ENCODE measurements at places on chromosomes 2 and 18.

DNA sequence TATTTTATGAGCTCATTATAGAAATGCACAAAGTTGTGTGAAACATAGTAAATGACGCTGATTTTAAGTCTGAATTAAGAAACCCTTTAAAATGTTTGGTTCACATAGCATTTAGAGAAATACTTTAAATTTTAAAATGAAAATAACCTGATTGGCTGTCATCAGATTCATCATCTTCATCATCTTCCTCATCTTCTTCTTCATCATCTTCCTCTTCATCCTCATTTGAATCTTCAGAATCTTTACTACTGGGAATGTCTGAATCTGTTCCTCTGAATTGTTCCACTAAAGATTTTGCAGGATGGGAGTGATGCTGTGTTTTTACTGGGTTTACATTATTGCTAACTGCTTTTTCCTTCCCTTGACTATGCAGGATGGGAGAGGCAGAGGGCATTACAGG lies 146.1 kb upstream of the WDSUB1 start:
- no peak for DNase-seq

DNA sequence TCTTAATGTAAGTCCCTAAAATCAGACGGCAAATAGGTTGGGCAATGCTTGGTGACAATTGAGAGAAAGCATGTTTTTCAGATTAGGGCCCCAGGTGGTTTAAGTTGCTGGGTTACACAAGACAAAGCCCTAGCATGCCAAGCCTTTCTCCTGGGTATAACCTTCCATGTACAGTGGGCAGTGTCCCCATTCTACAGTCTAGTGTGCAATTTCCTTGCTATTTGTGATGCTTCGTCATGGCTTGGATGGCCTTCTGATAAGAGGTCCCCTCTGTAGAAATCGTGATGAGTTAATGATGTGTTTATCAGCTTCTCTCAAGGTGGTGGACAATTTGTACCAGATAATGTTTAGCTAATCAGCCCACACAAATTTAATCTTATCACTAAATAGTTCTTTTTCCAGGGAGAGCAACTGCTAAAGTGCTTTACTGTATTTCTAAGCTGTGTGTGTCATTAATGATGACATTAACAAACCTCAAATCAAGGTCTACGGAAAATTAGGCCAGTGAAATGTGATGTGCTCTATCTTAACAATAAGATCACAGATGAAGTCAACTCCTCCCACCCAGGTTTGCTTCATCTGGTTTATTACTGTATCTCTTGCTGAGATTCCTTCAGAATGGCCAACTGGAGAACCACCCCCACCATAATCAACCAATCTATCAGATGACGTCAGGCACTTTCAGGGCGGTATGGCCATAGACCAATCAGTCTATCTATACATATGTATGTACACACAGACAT lies 61.7 kb downstream of the PLB1 start:
- DNase-seq: no peak

DNA sequence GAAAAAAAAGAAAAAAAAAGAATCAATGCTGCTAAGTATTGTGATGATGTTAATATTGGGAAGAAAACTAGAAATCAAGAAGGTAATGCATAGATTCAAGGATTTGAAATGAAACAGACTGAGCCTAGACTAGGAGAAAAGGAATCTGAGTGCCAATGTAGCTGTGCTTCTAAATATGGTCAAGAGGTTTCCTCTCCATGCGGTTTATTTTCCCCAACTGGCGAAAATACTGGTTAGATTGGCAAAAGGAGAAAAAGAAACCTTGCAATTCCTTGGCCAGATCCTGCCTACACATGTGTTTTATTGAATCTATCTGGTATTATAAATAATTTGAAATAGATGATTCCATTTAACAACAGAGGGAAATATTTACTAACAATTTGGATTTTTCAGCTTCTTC lies 5.7 kb downstream of the SCN3A start:
- DNase-seq: no peak

- DNase-seq: no peak
Measured at GRCh38 chr2:128433911-128434550, 115.4 kb upstream of the HS6ST1 start.

- DNase-seq: no peak
Measured at GRCh38 chr18:62838475-62839098, 123.2 kb downstream of the PHLPP1 start.

DNA sequence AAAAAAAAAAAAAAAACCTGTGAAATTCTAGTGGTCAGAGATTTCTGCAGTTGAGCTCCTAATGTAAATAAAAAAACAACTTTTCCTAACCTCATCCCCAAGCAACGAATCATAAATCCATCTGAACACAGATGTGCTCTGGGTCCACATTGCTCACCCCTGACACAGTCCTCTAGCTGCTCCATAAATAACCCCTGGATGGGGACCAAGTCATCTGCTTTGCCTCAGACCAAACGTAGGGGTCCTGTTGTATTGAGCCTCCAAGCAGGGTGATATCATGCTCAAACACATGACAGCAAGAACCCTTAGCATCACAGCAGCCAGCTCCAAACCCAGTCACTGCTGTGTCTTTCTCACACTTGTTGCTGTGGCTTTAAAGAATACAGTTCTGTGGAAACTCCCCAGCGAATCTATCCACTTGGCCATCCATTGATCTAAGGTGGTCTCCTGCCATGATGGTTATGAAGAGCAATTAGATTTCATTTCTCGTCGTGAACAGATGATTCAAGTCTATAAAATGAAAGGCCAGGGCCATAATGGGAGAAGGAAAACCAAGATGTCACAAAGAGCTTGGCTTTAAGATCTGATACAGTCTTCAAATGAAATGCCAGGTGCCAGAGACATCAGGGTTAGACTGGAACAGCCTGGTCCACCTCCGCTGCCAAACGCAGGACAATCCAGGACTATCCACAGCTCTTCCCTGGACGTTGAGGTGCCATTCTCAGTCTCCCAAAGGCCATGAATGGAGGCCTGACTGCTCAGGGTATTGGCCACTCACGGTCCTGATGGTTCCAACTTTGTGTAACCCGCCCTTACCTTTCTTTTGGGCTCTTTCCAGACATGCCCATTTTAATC lies 39.0 kb downstream of the TBC1D8 start:
- DNase-seq: peak; percentile 89

- DNase-seq: no peak
Measured at GRCh38 chr2:180520206-180520605, 460.2 kb upstream of the UBE2E3 start.

GRCh38 chr2:232843834-232844233 lies 26.2 kb upstream of the SNORC start:
- no peak for DNase-seq

DNA sequence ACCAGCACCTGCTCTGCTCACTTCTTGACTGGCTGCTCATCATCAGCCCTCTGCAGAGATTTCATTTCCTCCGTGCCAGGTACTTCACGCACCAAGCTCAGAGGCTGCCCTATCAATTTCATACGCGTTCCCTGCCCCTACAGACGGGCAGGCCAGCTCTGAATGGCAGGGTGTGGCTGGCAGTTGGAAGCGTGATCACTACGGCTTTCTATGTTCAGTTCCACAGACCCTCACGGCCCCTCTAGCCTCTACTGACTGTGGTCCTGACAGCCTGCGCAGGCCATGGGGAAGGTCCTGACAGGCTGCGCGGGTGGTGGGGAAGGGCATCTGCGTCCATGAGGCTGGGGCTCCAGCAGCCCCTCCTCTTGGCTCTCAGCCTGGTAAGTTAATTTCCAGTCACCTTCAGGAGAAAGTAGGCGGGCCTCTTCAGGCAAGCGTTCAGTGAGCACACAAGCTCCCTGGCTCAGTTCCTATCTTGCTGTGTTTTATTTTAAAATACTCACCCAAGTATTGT lies 154.8 kb downstream of the ZNF236 start:
- no peak for DNase-seq

DNA sequence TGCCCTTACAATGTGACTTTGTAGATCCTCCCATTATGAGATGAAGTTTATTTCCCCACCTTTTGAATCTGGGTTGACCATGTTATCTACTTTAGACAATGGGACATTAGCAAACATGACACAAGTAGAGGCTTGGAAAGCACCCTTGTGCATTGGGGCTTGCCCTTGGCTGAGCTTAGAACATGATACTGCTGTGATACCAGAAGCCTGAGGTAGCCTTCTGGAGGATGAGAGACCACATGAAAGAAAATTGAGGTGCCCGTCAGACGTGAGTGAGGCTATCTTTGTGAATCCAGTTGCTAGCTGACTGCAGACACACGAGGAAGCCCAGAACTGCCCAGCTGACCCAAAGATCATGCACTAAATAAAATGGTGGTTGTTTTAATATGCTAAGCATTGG lies 341.2 kb downstream of the CYP26B1 start:
- no peak for DNase-seq

GRCh38 chr2:56248965-56249742 lies 65.4 kb downstream of the CCDC85A start:
- no peak for DNase-seq

DNA sequence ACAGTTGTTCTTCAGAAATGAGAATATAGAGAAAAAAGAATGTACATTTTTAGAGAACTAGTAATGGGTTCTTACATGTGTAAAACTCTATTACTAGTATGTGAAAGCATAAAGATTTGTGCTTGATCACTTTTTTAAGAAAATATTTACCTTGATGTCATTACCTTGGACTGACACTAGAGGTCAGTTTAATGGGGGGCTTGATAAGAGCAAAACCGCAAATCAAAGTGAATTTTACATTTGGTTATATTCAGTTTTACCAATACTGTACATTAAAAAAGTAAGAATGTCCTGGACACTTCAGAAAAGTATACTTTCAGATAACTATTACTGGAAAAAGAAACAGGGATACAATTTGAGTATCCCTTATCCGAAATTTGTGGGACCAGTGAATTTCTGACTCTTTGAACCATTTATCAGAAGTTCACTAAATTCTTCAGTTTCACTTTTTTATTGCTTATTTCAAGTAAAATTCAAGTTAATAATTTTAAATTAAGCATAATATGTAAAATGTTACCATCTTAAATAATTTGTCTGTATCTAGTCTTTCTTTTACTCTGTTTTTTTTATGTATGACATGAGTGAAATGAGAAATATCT lies 1149.5 kb downstream of the DSC3 start:
- no peak for DNase-seq

DNA sequence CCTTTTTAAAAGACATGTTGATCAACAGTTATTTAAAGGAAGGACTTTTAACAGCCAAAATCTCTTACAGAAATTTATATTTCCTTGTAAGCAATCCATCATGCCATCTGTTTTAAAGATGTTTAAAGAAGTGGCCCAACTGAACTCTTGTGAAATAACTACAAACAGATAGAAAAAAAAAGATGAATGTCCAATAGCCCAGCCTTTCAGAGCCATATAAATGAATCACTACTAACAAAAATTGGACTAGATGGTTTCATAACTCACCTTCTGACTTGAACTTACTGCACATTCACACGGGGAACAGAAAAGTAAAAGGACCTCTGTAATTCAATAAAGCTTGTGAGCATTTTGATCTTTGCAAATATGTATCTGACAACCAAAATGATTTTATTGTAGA lies 319.0 kb upstream of the CHAC2 start:
- DNase-seq: no peak

DNA sequence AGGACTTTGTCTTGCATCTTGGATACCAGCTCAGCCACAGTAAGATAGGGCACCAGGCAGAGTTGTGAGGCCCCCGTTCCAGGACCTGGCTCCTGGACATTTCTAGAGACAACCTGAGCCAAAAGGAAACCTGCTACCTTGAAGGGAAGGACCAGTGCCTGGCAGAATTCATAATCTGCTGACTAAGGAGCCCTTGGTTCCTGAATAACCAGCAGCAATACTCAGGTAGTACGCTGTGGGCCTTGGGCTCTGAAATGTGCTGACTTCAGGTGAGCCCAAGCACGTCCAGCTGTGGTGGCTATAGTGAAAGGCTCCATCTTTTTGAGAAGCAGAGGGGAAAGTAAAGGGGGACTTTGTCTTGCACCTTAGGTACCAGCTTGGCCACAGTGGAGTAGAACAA lies 28.5 kb downstream of the SERPINB11 start:
- DNase-seq: no peak

DNA sequence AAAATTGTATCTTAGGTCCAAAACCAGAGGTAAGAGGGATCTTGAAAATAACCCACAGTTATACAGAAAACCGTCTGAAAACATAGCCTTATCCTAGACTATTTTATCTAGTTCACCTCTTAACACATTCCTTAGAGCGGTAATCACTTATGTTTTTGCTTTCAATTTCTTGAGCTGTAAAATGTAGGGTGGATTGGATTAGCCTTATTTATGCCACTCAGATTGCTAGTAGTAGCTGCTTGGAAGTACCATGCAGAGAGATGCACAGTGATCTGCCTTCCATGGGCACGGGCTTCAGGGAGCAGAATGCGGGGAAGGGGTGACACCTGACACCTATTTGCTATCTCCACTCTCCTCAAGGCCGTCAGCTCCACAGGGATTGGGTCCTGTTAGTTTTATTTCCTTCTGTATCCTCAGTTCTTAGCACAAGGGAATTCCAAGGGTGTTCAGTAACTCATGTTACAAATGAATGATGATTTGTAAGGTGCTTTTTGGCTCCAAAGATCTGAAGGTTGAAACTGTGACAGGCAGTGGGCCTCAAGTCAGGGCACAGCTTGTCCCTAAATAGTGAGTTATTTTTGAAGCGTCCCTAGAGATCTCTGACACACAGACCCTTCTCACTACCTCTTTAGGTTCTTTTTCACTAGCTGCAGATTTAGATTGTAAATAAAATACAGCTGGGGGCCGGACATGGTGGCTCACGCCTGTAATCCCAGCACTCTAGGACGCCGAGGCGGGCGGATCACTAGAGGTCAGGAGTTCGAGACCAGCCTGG lies 64.0 kb upstream of the PMAIP1 start:
- DNase-seq: no peak

DNA sequence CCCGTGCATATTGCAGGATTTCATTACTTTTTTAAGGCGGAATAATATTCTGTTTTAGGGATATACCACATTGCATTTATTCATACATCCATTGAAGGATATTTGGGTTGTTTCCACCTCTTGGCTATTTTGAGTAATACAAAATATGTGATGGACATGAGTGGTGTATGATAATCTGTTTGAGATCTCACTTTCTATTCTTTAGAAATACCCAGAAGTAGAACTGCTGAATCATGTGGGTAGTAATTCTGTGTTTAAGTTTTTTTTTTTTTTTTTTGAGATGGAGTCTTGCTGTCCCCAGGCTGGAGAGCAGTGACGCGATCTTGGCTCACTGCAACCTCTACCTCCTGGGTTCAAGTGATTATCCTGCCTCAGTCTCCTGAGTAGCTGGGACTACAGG lies 201.4 kb downstream of the NYAP2 start:
- DNase-seq: no peak
